GM10248 (cell line): ENCODE measurements at places on chromosomes 3 and 15.
A peak's percentile ranks its signal among the peaks of the same experiment; 100 is the strongest.

DNA sequence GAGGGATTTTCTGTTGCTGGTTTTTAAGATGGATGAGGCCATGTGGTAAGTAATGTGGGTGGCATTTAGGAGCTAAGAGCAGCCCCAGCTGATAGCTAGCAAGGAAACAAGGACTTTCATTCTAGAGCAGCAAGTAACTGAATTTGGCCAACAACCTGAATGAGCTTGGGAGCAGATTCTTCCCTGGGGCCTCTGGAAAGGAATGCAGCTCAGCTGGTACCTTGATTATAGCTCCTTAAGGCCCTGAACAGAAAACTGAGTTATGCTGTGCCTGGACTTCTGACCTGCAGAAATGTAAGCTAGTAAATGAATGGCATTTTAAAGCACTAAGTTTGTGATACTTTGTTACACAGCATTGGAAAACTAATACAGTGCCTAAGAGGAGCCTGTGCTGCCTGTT, 565.5 kb downstream of the PDCD6IP start:
- DNase-seq: no peak

- DNase-seq: no peak
These were observed 46.6 kb upstream of the CD47 start for GRCh38 chr3:108137460-108137814.

DNA sequence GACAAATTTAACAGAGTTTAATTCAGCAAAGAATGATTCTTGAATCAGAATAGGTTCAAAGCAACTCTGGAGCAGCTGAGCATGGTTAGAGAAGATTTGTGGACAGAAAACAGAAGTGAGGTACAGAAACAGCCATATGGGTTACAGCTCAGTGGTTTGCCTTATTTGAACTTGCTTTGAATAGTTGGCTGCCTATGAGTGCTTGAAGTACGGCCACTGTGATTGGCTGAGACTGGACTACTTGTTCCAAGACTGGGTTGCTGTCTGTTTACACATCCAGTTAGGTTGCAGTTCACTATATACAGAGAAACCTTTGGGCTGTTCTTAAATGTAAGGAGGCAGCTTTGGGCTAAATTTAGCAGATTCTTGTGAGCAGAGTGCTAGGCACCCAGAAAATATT, 79.4 kb upstream of the CADPS start:
- no peak for DNase-seq

DNA sequence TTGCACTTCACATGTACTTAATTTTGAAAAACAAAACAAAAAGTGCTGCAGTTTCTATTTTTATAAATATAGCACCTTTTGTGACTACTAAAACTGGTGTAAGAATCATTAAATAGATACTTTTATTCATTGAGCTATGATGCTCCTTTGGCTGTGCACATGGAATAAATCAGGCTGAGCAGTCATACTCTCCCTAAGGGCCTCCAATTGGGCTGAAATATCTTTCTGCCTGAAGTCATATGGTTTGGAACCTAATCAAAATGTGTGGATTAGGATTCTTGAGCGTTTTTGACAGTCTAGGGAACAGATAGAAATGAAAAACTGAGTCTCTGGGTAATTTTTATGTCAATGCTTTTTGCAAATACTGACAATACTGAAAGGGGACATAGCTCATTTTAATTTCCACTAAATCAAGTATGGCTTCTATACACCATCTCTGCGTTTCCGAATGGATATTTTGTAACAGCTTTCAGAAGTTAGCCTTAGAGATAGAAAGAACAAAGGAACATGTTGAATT, 392.2 kb upstream of the ROBO1 start:
- no peak for DNase-seq

DNA sequence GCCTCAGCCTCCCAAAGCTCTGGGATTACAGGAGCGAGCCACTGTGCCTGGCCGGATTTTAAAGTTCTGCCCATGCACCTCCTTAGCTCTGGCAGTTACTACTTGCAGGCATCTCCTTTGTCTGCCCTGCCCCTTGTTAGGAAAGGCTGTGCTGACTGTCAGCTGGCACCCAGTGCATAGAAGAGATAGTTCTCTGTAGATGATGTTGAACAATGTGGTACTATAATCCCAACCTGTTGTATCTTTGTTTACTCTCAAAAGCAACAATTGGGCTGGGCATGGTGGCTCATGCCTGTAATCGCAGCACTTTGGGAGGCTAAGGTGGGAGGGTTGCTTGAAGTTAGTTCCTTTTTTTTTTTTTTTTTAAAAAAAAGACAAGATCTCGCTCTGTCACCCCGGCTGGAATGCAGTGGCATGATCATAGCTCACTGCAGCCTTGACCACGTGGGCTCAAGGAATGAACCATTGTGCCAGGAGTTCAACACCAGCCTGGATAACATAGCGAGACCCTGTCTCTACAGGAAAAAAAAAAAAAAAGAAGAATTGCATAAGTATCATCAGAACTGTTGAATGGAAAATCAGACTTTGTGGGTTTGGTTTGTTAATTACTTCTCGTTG, 30.6 kb downstream of the FLNB start:
- no peak for DNase-seq

GRCh38 chr3:12302564-12302963, 13.7 kb downstream of the PPARG start:
- no peak for DNase-seq

DNA sequence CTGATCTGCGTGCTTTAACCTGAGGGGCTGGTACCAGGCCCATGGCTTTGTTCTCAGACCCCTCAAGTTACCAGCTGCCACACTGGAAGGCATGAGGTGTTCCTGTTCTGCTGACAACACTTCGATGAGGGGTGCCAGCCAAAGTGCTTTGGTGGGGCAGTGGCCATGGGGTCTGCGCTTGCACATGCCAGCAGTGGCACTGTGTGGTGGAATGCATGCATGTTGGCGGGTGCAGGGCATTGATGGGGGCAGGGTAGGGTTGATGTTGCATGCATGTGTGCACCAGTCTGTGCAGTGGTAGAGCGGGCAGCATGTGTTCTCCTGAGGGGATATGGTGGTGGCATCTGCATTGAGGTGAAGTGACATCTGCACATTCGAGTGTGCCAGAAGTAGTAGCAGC, 497.0 kb downstream of the SQOR start:
- DNase-seq: no peak

DNA sequence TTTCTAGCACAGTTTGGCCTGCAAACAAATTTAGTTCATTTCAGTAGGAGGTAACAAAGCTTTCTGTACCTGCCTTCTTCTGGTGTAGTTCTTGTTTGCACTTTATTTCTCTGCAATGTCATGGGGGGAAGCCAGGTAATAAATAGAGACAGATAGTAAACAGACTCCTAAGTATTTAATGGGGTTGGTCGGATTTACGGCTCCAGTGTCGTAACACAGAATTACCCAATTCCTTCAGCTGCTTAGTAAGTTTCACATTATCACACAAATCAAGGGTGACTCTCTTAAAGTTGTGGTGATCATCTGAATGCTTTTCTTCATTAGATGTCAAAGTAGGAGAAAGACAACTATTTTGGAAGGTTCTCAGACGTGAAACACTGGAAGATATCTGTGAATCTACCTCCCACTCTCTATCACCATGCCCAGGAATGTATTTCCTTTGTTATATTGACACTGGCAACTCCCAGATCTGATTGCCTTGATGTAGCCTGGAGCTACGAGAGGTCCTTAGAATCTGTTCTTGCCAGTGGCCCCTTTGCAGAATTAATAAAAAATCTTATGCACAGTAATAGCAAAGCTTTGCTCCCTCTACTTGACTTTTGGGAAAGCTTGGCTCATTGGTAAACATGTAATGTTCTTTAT, 25.0 kb upstream of the TMC3 start:
- DNase-seq: no peak

GRCh38 chr3:143928541-143929255, 42.9 kb upstream of the DIPK2A start:
- no peak for DNase-seq

DNA sequence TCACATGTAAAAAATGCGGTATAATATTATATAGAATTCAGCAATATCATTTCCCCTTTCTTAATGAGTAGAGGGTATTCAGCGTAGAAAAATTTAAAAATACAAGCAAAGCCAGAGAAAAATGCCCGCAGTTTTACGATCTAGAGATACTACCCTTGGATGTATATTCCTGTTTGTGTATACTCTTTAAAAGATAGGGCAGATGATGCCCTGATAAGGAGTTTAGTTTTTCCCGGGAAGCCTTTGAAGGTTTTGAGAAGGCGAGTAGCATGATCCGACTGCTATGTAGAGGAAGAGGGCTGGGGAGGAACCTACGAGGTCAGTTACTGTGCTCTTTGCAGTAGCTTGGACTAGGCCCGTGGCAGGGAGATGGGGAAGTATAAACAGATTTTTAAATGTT, 1.2 kb downstream of the YEATS2 start:
- peak; percentile 31 for DNase-seq

DNA sequence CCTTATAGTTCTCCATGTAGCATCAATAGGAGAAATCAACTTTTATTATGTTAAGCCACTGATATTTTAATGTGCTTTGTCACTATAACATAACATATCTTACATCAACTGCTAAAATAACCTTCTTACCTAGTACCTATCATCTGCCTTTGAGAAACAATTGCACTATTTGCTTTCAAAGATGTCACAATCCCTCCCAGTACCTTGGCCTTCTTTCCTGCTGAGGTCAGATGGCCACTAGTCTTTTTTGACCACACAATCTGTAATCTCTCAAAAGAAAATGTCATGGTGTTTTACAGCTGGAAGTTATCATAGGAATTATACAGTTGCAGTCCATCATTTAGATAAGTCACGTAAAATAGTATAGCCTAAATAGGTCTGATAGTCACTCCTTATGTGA, 247.5 kb upstream of the SLITRK3 start:
- DNase-seq: no peak

- peak; percentile 24 for DNase-seq
These were observed 4.7 kb downstream of the NR1D2 start for GRCh38 chr3:23949784-23950183.

- no peak for DNase-seq
These were observed 54.2 kb upstream of the AMOTL2 start for GRCh38 chr3:134428401-134428800.

GRCh38 chr15:89230277-89230676, 8.9 kb upstream of the RLBP1 start:
- no peak for DNase-seq

GRCh38 chr3:110261141-110261540, 810.5 kb upstream of the NECTIN3 start:
- no peak for DNase-seq

DNA sequence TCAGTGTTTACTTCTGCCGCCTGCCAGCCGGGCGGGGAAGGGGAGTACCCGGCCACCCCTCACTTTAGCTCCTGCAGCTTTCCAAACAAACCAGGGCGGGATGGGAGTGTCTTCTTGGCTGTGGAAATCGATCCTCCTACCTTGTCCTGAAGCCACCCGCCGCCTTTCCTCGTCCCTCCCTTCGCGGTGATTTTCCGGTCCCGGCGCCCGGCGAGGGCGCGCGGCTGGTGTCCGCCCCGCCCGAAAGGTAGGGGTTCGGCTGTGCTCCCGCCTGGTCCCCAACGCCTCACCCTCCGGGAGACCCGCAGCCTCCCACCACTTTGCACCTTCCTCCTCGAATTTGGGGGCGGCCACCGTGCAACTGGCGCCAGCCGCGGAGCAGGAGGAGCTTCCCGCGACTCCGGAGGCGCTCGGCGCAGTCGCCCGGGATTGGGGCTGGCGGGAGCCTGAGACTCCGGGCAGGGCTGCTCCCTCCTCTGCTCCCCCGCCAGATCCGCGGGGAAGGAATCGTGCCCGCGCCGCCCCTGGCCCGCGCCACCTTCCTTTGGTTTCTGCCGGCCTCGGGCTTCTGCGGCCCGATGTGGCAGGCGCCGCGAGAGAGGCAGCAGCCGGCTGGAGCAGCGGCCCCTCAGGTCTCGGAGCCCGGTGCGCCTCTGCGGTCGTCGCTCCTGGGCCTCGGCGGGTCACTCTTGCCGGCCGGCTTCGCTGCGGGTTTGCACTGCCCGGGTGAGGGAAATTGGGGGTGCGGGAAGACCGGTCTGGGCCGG, 30.7 kb upstream of the ST3GAL6 start:
- DNase-seq: peak; percentile 45

- DNase-seq: no peak
These were observed 1.8 kb downstream of the PRKCD start for GRCh38 chr3:53162672-53163443.

DNA sequence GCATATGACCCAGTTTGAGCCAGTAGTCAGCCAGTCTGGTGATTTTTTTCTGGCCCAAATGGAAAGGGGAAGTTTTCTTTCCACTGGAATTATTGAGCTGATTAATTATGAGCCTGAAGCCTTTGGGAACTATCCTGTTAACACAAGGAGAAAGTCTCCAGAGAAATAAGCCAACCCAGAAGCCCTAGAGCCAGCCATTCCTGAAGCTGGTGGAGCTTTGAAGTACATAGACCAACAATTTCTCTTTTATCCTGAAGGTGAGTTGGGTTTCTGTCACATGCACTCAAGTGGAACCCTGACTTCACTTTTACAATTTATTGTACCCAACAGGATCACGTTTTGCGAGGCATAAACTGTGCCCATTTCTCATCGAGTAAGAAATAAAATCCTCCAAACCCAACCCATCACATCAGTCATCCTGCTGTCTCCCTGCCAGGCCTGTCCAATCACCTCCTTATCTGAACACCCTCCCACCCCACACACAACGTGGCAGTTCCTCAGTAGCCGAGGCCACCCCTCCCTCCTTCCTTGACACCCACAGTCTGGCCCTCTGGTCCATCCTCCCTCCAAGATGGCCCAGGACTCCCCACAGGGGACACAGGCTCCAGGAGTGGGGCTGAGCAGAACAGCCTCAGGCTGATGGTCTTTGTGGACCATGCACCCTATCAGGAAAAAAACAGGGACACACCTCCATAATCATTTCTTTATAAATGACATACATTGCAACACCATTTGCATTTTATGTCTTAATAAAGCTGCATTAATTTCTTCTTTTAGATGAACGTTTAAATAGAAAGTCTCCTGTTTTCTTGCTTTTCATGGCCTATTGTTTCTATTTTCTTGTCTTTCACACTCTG, 55.7 kb upstream of the GATA2 start:
- DNase-seq: no peak

GRCh38 chr3:46955157-46955556, 21.4 kb downstream of the CCDC12 start:
- DNase-seq: no peak

DNA sequence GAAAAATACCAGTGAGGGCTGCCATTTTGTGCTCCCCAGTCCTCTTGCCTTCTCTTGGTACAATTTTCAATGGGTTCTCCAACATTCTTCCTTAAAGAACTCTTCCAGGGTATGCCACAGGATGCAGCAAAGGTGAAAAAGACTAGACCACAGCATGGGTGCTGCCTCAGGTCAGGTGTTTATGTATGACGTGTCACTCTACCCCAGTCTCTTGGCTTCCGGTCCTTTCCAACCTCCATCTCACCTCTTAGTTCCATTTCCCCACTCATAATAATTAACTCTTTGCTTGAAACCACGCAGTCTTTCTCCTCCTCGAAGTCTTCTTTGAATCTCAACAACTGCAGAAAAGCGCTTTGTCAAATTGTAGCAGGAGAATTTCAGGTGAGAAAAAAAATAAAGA, 104.7 kb upstream of the TBC1D5 start:
- no peak for DNase-seq

- DNase-seq: no peak
These were observed 27.6 kb downstream of the MEX3B start for GRCh38 chr15:82018201-82018600.
